Posterior vena cava (tissue), 2 donors: ENCODE measurements at places on chromosomes 12 and 14. TPM values are rescaled to one million over a fixed set of nuclear protein-coding genes. Genes with fewer than 3 reads are reported as not detected.

The CAPZA3 gene
- not detected for total RNA-seq

GRCh38 chr14:21894003-21894897 lies 220.6 kb upstream of the OR4E1 start:
- DNase-seq: no peak

- DNase-seq: no peak
These were observed 197.4 kb downstream of the EPS8 start for GRCh38 chr12:15591811-15592210.

- no peak for DNase-seq
These were observed 3.1 kb upstream of the BORCS5 start for GRCh38 chr12:12353807-12354206.

DNA sequence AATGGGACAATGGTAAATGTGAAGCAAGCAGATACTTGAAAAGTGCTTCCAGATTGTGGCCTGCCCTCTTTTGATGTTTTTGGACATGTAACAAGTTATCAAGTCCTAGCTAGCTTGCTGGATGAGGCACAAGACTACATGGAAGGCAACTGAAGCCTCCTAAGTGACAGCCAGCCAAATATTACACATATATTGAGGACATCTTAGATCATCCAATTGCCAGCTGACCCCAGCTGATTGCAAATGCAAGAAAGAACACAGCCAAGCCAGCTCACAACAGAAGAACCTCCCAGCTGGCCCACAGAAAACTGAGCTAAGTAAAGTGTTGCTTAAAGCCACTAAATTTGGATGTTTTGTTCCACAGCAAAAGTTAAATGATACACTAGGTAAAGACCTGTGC lies 156.9 kb downstream of the SRGAP1 start:
- DNase-seq: no peak
